ENCODE measurements at places on chromosomes 16 and 17.

- DNase-seq, result peak; percentile 89
Observed at GRCh38 chr17:49191917-49192741, 18.2 kb downstream of the GNGT2 start.

GRCh38 chr17:48995974-48996721 is 1.0 kb upstream of the IGF2BP1 start:
- peak; percentile 18 for DNase-seq

DNA sequence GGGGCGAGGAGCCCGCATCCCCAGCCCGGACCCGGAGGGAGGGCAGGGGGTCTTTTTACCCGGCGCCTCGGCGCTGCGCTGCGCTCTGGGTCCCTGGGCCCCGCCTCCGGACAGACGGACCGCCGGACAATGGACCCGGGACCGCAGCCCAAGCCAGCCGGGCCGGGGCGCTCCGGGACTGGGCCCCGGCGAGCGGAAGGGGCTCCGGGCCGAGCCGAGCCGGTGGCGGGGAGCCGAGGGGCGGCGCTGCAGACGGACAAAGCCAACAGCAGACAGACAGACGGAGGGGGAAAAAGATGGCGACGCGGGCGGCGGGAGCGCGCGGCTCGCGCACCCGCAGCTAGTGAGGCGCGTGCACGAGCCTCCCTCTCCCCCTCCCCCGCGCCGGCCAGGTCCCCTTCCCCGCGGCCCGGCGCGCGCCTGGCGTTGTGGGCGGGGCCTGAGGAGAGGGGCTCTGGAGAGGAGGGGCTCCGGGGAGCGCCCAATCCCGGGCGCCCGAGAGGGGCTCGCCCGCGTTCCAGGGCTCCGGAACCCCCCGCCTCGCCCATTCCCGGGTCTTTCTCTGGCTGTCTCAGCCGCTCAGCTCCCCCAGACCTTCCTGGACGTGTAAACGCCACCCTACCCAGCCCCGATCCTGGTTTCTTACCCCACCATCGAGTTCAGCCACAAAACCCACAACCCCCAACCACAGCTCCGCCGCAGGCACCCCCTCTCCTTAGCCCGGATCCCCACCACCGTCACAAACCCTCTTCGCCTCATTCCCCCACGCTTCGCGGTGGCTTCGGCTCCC is at the start of gene ZNF821:
Gene ZNF821, minus strand, starts transcription at position 334 of the 790 bp plus-strand sequence. CDS start 4,236 bp downstream, outside the sequence.
- peak; percentile 78 for DNase-seq

GRCh38 chr16:84643180-84643583 is 5.1 kb upstream of the KLHL36 start:
- DNase-seq, result no peak

DNA sequence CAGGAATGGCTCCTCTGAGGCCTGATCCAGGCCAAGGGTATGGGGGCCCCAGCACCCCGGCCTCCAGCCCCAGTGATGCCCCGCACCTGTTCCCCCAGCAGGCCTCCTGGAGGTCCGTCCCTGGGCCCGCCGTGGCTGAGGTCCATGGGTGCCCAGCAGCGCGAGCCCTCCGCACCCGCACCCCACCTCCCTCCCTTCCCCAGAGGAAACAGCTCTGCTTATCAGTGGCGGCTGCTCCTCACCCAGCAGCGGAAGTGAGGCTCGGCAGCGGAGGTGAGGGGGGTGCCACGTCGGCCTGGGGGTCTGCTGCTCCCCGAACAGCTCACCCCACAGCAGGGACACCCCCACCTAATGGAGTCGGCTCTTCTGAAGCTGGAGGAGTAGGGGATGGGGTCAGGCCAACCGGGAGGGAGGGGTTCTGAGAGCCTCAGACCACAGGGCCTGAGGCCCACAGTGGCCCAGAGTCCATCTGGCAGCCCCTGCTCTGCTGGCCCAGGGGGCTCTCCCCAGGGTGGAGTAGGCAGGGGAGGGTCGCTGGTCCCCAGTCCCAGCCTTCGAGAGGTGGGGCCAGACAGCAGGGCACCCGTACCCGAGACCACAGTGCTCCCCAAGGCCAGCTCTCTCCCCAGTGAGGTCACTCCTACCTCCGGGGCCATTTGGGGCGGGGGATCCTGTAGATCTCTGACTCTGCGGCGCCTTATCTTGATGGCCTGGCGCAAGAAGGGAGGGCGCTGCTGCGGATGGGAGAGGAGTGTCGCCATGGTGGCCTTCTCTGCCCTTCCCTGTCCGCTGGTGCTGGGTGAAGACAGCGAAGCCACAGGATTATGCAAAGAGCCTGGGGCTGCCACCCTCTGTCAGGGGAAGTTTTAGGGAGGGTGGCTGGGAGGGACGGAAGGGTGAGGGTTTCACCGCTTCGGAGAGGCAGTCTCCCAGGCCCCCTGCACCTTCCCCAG is at the start of gene UNC13D:
Gene UNC13D, minus strand, starts transcription at position 828 of the 953 bp plus-strand sequence. Its CDS starts 67 bp downstream, at position 761.
- peak; percentile 66 for DNase-seq

- DNase-seq, result no peak
Observed at GRCh38 chr16:30896261-30896888, at the start of gene CTF1. Gene CTF1 (plus strand): TSS chr16:30896614. CDS start chr16:30896644, 30 bp downstream.

GRCh38 chr16:82439678-82440293 is 187.0 kb upstream of the CDH13 start:
- DNase-seq, result no peak

DNA sequence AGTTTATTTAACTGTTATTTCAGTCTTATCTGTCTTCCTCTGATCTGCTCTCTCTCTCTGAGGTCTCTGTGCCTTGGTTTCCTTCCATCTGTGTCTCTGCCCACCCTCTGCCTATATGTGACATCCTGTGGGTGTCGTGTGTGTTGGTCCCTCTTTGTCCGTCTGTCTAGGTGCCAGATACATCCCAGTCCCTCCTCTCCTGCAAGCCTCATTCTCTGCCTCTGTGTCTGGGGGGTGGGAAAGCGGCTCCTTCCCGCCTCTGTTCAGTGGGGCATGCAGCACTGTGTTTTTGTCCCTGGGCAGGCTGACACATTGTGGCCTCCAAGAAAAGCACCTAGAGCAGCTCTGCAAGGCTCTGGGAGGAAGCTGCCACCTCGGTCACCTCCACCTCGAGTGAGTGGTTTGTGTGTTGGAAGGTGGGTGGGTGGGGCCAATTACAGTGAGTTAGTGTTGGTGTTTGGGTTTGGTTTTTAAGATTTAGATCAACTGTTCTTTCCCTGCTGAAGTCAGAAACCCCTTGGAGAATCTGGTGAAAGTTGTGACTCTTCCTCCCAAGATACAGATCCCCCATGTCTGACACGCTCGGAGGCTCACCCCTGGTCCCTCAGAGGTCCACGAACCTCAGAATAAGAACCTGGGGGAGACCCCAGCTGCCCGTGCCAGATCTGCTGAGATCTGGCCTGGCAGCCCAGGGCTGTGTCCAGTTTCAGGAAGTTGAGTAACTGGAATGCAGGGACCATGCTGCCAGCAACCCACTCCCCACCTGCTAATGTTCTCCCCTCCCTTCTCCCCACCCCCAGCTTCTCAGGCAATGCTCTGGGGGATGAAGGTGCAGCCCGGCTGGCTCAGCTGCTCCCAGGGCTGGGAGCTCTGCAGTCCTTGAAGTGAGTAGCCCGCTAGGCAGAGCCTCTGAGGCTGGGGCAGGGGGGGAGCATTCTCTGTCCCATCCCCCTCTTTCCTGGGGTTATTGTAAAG is 50.9 kb upstream of the CPNE2 start:
- DNase-seq, result peak; percentile 84

GRCh38 chr16:66849549-66849948 is 5.3 kb downstream of the CA7 start:
- DNase-seq, result no peak

DNA sequence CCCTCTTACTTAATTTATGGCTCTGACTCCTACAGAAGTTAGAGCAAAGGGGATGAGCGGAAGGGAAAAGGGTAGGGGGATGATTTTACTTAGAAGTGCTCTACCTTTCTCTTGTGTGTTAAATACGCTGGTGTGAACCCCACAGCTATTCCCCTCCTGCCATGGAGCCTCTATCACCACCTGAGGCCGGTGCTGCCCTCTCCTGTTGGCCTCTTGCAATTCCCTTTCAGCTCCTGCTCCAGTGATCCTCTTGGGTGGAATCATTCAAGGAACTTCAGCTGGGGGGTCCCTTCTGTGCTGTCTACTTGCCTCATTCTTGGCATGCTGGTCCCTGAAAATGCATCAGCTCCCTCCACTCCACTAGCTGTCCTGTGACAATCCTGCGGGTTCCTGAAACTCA is 41.8 kb upstream of the CDH8 start:
- DNase-seq, result no peak

DNA sequence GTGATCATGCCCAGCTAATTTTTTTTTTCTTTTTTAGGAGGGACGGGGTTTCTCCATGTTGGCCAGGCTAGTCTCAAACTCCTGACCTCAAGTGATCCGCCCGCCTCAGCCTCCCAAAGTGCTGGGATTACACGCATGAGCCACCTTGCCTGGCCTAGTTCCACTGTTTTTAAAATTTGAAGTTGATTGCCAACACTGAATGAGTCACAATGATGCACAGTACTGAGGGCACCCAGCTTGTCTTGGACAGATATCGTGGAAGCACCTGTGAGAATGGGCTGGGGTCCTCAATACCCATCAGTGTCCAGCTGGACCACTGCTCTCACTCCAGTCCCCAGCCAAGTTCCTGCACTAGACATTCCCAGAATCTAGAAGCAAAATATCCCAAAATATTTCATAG is 2.5 kb downstream of the KNOP1 start:
- DNase-seq, result no peak

DNA sequence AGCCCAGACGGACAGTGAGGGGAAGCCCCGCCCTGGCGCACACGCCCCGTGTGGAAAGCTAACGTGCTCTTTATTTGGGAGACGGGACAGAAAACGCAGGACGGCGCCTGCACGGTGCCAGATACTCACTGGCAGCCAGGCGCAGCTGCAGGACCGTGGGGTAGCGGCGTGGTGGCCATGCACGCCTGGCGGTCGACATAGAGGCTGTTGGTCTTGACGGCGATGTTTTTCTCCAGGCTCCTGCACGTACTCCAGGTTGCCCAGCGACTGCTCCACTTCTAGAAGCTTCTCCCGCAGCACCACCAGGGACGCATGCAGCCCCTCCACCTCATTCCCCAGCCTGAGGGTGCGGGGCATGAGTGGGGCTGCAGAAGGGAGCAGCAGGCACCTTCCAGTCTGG is 5.1 kb upstream of the C1QTNF8 start:
- no peak for DNase-seq

Measured in activated naive CD8-positive, alpha-beta T cell treated with anti-CD3 and anti-CD28 coated beads, Interleukin-2, amount 50 U/mL, for 24 hours (primary cell).